GM12878 (cell line): ENCODE measurements at places on chromosomes 4 and X.

GRCh38 chr4:29908276-29908675 lies 811.9 kb upstream of the PCDH7 start:
- no peak for DNase-seq

DNA sequence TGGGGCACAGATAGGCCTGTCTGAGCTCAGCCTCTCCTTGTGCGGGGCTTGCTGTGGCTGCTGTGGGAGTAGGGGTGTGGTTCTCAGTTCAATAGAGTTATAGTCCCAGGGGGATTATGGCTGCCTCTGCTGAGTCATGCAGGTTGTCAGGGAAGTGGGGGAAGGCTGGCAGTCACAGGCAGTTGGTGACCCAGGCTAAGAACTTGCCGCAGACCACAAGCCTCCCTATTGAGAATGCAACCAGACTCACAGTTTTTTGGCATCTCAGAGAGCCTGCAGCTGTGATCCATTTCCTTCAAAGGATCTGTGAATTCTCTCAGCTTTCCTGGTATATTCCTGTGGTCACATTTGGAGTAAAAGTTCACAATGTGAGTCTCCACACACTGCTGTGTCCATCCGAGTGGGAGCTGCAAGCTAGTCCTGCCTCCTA lies 364.9 kb downstream of the ZNF674 start:
- DNase-seq, result peak; percentile 49

- DNase-seq, result no peak
Observed at GRCh38 chr4:80448056-80448455, 112.5 kb downstream of the CFAP299 start.

DNA sequence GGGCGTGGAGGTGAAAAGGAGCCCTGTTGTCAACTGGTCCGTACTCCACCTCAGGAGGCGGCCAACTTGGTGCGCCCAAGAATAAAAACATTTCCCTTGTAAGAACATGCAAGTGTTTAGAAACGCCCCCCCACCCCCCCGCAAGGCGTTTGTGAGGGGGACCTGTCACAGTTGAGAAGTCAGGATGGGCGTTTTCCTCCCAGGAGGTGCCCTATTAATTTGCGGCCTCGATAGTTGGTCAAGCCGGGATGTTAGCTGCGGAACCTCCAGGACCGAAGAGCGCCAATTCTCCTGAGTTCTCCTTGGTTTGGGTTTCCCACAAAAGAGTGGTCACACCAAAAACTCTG lies 651 bp upstream of the SAP30 start:
- DNase-seq, result no peak

GRCh38 chrX:5936438-5936837 lies 292.2 kb downstream of the NLGN4X start:
- no peak for DNase-seq

DNA sequence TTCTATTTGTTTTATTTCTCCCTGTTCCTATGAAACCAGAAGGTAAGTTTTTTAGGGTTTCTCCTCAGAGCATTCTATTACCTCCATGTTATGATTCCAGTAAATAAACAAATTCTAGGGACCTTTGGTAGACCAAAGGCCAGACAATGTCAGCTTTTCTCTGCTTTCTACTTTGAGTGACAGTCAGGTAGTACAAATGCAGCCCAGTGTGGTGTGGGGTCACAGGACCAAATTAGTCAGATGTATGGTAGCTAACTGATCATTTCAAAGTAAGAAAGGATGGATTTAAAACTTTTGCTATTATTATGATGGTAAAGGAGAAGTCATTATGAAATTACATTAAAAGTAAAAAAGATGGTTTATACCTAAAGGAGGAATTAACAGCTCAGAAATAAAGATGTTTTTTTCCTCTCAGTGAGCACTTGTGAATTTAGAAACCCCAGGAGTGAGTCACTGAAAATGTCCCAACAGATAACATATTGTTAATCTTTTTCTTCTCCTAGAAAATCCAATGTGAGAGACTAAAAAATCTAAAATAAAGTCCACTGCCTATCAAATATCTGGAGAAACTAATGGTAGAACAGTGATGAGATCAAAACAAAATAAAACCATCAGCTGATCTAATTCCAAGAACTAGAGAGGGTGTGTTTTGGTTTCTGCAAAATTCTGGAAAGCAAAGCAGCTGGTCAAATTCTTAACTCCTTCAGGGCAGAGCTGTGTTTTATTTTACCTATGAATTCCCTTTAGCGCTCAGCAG lies 16.6 kb upstream of the KLHL2 start:
- no peak for DNase-seq

- DNase-seq, result no peak
Observed at GRCh38 chrX:42109428-42109827, 186.1 kb upstream of the CASK start.

GRCh38 chrX:23403849-23404248 lies 69.2 kb downstream of the PTCHD1 start:
- DNase-seq, result no peak
